ENCODE measurements at places on chromosomes 2 and 18.

GRCh38 chr2:71947809-71948208 is 199.9 kb downstream of the CYP26B1 start:
- no peak for DNase-seq

DNA sequence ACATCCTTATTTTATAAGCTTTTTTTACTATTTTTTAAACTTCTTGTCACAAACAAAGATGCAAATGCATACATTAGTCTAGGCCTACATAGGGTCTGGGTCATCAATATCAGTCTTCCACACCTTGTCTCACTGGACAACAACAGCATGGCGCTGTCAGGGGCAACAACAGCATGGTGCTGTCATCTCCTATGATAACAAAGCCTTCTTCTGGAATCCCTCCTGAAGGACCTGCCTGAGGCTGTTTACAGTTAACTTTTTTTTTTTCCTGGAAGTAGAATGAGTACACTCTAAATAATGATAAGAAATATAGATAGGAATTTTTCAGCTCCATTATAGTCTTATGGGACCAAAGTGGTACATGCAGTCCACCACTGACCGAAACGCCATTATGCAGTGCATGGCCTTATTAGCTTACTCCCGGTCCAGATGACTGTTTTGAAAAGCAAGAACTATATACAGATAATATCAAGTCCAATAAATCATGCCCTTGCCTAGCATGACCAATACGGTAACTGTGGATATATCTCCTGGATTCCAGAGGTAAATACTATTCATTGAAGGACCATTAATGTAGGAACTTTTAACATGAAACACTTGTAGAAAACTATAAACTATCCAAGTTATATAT is 38.4 kb downstream of the TCF4 start:
- no peak for DNase-seq

GRCh38 chr2:102061962-102062795 is 70.4 kb downstream of the IL1R2 start:
- no peak for DNase-seq

- DNase-seq, result no peak
Measured at GRCh38 chr2:149727927-149728326, 140.4 kb upstream of the MMADHC start.

GRCh38 chr2:36380624-36381481 is 25.3 kb downstream of the CRIM1 start:
- no peak for DNase-seq

GRCh38 chr2:134098321-134098720 is 155.6 kb upstream of the MGAT5 start:
- DNase-seq, result no peak

- DNase-seq, result no peak
Measured at GRCh38 chr2:28085201-28085600, 194.7 kb downstream of the BABAM2 start.

- no peak for DNase-seq
Measured at GRCh38 chr18:42412281-42412680, 457.2 kb downstream of the PIK3C3 start.

DNA sequence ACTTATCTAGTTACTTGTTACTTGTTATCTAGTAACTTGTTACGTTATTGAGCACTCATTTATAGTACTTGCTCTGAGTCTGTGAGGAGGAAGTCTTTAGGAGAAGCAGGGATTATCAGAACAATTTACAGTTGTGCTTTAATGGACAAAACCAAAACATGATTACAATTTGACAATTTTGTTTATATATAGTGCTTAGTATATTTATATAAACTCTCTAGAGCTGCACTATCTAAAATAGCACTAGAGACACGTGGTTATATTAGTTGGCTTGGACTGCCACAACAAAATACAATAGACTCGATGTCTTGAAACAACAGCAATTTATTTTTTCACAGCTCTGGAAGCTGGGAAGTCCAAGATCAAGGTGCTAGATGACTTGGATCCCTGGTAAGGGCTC is 78.4 kb downstream of the BMPR2 start:
- DNase-seq, result no peak

GRCh38 chr2:159939946-159940345 is 122.5 kb downstream of the PLA2R1 start:
- DNase-seq, result no peak

GRCh38 chr18:51491678-51492372 is 294.3 kb upstream of the MEX3C start:
- DNase-seq, result no peak

DNA sequence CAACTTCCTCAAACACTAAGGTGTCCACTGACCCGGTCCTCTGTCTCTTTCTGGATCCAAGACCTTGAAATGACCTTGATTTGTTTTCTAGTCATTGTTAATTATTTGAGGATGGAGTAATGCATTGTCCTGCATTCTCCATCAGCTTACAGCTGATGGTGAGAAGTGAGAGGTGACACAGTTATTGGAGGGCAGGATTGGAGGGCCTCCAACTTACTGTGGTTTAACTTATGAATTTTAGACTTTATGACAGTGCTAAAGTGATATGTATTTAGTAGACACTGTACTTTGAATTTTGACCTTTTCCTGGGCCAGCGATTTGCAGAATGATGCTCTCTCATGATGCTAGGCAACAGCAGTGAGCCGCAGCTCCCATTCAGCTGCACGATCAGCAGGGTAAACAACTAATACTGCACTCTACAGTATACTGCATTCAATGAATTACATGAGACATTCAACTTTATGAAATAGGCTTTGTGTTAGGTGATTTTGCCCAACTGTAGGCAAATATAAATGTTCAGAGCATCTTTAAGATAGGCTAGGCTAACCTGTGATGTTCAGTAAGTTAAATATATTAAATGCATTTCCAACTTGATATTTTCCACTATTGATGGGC is 200.0 kb upstream of the MEX3C start:
- DNase-seq, result no peak

DNA sequence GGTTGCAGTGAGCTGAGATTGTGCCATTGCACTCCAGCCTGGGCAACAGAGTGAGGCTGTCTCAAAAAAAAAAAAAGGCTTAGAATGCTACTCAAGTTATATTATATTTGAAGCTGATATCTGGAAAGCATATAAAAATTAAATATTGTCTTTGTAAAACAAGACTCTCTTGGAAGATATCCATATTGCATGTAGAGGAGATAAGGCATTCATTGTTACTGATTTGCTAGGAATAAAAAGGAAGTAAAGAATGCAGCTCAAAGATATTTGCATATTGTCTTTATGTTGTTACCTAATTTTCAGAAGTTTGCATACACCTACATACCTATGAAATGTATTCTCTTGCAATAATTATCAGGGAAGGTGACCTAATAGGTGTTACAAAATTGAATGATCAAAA is 79.4 kb downstream of the MYOM1 start:
- DNase-seq, result no peak

- no peak for DNase-seq
Measured at GRCh38 chr2:152546230-152546837, 170.9 kb downstream of the PRPF40A start.

DNA sequence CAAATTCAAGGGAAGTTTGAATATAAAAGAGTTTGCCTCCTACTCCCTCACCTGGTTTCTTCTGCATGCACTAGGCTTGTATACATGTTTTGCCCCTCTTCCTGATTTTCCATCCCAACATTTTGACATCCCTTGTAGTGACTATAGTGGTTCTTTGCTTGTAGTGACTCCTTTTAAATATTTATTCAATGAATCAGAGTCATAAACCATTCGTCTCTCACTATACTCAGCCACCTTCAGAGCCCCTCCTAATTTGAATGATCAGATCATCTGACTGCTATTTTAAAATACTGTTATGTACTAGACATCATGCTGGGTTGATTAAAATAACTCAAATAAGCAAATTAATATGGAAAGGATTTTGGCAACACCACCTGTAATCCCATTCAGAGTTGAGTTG is 492.1 kb upstream of the PIK3C3 start:
- DNase-seq, result no peak

DNA sequence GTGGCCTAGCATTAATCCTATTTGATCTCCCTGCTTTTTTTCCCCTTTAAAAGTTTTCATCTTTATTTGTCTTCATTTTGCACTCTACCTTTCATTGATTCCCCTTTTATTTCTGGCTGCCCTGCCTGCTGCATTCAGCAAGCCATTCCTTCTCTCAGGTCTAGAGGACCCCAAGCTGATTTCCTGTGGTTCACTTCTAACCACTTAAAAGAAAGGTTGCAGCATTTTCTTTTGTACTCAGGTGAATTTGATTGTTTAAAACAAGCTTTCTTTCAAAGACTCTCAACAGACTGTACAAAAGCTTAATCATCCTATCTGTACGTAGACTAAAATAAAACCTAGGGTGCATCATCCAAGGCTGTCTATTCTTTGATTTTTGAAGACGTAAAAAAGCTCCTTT is 160.3 kb downstream of the CSRNP3 start:
- no peak for DNase-seq

DNA sequence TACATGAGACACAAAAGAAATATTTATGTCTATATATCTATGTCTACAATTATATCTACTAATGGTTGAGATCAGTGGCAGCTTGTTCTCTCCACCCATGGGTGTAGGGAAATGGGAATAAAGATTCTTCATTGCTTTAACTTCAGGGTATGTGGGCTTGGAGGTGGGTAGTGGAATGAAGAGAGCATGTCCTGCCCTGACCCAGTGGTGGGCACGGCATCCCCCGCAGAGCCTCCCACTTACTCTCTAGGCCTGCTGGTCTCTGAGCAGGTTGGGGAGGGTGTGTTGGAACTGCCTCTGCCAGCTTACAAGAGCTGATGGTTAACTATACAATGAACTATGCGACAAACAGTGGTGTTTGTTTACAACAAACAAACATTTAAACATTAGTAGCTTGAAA is 152.5 kb upstream of the SKOR2 start:
- DNase-seq, result no peak

- DNase-seq, result no peak
Measured at GRCh38 chr2:106126705-106127281, 67.3 kb downstream of the UXS1 start.

DNA sequence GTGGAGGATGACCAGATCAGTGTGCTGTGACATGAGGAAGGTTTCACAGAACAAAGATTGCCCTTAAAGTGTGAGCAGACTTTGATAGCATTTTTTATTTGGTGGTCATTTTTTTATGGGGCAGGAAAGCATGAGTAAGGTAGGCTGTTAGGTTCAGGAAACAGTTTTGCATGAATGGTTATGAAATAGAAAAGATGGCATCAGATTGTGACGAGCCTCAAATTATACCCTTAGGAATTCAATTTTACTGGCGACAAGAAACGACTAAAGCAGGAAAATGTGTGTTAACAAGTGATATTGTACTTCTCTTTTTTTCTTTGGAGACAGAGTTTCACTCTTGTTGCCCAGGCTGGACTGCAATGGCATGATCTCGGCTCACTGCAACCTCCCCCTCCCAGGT is 44.7 kb downstream of the PIK3C3 start:
- DNase-seq, result no peak

DNA sequence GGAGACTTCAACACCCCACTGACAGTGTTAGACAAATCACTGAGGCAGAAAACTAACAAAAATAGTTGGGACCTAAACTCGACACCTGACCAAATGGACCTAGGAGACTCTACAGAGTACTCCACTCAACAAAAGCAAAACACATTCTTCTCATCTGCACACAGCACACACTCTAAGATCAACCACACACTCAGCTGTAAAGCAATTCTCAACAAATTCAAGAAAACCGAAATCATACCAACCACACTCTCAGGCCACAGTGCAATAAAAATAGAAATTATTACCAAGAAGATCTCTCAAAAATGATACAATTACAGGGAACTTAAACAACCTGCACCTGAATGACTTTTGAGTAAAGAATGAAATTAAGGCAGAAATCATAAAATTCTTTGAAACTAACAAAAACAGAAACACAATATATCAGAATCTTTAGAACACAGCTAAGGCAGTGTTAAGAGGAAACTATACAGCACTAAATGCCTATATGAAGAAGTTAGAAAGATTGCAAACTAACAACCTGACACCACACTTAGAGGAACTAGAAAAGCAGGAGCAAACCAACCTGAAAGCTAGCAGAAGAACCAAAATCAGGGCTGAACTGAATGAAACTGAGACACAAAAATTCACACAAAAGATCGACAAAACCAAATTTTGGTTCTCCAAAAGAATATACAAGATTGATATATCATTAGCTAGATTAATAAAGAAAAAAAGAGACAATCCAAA is 46.3 kb downstream of the RTTN start:
- no peak for DNase-seq

DNA sequence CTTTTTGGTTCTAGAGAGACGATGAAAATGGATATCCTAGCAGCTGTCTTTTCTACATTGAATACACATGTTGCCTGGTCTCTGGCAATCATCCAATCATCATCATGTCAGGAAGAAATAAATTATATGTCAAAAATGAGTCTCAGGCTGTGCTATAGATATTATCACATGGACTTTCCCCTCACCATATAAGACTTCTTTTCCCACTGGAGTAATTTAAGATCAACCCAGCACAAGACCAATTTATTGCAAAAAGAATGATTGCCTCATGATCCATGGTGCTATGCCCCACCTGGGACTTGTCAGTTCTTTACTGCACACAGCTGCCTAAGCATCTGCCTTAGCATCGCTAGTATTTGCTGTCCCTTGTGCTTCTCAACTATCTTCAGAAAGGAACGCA is 783.7 kb upstream of the TMEFF2 start:
- DNase-seq, result no peak

DNA sequence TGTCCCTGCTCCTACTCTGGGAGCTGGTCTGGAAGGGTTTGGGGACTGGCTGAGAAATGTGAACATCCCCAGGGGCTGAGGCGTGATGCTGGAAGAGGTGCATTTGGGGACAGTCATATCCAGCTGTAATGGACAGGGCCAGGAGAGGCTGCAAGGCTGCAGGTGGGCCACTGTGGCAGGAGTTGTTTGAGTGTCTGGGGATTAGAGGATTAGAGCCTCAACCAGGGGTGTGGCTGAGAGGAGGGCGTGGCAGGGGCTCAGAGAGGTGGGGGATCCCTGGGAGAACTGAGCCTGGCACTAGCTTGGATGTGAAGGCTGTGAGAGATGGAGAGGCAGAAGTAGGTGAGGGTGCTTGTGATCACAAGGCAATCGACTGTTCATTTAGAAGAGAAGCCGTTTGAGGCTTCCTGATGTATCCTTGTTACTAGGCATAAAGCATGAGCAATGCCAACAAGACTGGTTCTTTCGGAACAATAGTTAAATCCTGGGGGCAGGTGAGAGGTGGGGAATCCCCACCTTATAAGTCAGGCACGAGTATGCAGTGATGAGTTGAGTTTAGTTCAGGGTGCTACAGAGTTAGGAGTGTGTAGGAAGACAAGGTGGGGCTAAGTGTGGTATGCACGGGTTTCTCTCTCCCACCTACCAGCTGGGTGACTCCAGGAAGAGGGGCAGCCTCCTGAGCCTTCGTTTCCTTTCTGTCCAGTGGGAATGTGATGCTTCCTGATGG is 31.9 kb downstream of the SH3RF3 start:
- no peak for DNase-seq

GRCh38 chr2:88818381-88818780 is 126.9 kb downstream of the RPIA start:
- DNase-seq, result no peak

DNA sequence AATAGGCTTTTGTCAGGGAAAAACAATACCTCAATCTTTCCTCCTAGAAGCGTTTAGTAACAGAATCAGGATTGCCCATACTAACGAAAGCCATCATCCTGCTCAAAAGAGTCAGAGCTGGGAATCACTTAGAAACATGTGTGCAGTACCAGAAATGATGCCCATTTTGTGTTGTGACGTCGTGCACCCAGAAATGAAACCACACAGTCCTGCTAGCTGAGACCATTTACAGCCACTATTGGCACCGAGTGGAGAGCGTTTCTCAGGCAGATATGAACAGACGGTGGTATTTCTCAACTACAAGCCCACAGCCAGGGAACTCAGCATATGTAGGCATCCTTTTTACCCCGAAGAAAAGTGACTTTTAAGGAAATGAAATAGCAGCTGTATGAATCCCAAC is 284.3 kb upstream of the LRATD1 start:
- DNase-seq, result no peak

Data from stimulated activated CD4-positive, alpha-beta T cell treated with anti-CD3 and anti-CD28 coated beads, TNF-alpha, amount 100 ng/mL, for 1 hour (primary cell).